Stimulated activated CD8-positive, alpha-beta memory T cell treated with anti-CD3 and anti-CD28 coated beads, Interleukin-4, amount 100 ng/mL, for 1 hour (primary cell): ENCODE measurements at places on chromosomes 1 and 21.
A peak's percentile ranks its signal among the peaks of the same experiment; 100 is the strongest.

DNA sequence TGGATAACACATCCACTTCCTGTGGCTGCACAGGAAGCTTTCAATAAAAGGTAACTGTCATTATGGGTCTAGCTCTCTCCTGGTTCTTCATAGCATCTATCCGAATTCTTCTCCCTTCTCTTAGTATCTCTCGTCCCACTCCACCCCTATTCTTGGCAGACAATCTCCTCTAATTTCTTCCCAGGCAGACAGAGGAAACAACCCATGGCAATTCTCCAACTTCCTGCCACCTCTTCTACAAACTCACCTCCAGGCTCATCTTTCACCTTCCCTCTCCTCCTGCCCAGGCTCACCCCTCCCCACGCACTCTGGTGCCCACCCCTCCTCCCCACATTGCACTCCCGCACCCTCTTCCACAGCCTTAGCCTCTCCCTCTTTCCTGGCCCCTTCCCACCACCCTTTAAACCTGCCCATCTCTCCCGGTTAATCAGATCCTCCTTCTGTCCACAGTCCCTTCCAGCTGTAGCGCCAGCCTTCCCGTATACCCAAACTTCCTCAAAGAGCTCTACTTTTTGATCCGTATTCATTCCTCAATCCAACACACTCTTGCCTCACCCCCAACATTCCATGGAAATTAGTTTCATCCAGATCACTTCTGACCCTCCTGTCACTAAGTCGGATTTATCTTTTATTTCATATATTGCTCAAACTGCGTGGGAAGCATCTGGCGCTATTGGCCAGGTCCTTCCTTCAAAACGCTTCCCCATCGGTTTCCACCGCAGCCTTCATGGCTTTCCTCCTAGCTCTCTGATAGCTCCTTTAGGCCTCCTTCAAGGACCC is 25.9 kb downstream of the SHISA4 start:
- DNase-seq = no peak

DNA sequence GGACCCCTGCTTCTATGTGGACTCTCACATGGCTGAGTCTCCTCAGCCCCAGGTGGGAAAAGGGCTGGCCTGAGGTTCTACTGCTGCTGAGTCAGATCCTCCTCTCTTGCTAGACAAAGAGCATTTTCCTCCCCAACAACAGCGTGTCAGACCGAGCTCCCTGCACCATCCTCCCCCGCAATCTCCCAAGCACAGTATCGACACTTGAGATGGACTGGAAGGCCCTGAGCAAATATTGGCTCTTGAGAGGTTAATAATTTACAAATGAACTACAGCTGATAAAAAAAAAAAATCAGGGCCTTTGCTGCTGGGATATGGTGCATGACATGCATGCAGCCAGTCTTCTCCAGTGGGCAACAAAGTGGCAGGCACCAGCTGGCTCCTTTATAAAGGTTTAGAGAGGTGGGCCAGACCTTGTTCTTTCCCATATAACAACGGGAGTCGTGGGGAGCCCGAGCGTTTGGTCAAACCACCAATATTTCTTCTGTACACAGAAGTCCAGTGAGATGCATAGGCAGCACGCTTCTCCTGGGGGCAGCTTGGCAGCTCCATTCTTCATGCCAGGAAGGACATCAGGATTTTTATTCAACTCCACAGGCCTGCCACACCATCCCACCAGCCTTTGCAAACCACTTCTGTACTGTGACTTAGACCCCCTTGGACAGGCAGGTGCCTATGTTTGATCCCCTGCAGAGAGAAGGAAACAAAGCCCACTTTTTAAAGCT is 55.4 kb upstream of the CAMK1G start:
- DNase-seq = no peak

DNA sequence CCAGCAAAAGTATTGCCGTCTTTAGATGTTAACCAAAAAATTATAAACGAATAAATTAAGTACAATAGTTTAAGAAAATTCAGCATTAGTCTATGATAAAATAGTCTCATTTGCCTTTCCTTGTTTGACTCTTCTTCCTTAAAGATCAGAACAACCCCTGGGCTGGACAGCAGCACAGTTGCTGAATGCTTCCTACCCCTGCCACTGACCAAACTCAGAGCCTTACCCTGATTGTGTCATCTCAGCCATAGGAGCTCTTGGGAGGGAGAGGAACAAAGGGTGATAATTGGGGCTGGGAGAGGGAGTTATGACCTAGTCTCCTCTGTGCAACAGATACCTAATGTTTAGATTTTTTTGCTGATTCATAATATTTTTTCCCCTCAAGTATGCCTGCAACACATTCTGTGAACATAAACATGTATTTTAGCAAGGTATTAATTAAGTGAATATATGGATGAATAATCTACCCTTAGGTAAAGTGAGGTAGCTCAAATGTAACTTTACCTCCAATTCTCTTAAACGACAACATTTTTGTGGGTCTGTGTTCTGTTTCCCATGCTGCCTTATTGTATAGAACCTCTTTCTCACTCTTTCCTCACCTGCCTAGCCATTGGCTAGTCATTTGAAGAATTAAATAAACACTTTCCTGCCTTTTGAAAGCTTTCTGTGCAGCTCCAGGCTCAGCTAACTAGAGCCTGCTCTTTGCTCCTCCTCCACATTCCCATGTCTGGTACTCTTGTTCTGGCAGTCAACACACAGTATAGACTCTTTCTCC is 46.1 kb downstream of the FGGY start:
- DNase-seq = no peak

DNA sequence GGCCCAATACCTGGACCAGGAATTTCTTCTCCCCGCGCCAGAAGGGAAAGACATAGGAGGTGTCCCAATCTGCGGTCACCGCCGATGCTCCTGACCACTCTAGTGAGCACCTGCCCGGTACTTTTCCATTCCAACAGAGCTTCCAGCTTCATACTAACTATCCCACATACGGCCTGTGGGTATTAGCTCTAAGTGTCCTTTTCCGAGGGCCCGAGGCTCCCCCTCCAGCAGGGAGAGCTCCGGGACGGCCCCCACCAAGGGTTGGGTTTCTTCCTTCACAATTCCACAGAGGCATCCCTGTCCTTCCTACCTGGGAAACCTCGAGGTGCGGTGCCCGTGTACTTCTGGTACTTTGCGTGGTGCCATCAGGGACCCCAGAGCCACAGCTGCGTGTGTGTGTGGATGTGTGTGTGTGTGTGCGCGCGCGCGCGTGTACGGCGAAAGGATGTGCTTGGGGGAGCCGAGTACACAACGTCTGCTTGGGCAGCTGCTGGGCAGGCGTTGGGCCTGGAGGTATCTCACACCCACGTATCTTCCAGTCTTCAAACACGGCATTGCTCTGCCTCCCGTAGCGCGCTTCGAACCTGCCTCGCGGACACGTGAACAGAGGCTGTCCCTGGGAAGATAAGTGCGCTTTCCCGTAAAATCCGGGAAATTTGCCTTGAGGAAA is 2.4 kb upstream of the SIM2 start:
- no peak for DNase-seq

DNA sequence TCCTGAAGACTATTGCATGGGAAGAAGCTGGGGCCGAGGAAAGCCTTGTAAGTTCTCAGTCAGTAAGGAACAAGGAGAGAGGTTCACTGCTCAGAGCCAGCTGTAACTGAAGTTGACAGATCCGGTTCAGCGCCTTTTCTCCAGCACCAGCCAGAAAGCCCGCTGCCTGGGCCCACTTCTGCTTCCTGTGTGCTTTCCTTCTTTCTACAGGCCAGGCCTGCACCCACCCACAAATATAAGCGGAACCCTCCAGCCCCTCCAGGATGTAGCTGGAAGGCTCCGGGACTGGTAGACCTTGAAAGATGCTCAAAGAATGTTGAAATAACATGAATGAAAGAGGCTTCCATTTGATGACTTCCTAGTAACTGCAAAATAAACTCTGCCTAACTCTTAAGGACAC is 38.8 kb downstream of the PARP1 start:
- DNase-seq = no peak

DNA sequence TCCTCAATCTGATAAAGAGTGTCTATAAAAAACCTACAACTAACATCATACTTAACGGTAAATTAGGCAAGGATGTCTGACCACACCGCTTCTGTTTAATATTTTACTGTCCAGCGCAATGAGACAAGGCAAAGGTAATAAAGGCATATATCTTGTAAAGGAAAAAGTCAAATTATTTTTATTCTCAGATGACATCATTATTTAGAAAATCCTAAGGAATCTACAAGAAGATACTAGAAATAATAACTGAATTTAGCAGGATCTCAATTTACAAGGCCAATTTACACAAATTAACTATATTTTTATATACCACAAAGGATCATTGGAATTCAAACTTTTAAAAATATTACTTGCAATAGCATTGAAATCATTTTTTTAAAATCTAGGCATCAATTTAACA is 29.4 kb downstream of the GJA4 start:
- DNase-seq = no peak

- DNase-seq = no peak
These were observed 33.4 kb downstream of the OBSCN start for GRCh38 chr1:228241259-228241658.

- DNase-seq = no peak
These were observed 104.4 kb downstream of the GLIS1 start for GRCh38 chr1:53634571-53634979.

DNA sequence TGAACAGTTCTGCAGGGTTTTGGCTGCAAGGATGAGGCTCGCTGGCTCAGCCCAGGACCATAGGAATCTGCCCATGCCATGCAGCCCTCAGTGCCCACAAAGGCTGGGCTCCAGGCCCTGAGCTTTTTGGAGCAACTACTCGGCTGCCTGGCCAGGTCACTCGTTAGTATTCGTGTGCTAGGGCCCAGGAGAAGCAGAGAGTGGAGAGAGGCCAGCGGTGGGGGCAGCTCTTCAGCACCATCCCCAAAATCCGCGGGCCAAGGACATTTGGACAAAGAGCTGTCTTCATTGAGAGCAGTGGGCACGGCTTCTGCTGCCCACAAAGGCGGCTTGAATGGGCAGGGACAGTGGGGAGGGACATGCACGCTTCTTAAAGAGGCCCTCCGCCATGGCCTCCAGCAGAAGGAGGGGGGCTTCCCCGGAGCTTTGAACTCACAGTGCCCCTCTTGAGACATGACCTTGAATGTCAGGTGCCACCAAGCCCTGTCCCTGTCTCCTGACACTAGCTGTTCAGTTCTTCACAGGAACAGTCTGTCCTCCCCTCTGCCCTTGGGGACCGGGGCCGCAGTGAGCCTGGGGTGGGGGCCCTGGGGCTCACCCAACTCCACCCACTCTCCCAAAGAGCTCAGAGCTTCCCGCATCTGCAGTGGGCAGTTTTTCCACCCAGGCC is 106.1 kb upstream of the ARHGEF16 start:
- no peak for DNase-seq

DNA sequence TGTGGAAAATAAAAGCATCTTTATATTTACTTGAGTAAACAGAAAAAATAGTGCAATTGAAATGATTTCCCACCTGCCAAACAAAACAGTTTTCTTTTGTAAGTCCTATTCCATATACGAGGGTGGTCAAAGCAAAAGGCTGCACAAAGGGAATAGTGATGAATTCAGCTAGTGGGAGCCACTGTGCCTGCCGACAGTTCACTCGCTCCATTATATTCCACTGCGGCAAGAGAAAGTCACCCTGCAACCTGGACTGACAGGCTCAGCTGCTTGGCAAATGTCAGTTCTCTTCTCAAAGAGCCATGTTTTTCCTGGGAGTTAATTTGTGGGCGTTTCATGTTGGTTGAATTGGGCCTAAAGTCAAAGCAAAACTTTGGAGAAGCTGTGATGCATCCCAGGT is 145.4 kb downstream of the LMO4 start:
- no peak for DNase-seq

- DNase-seq = no peak
These were observed 22.7 kb downstream of the UTP25 start for GRCh38 chr1:209850342-209850979.

DNA sequence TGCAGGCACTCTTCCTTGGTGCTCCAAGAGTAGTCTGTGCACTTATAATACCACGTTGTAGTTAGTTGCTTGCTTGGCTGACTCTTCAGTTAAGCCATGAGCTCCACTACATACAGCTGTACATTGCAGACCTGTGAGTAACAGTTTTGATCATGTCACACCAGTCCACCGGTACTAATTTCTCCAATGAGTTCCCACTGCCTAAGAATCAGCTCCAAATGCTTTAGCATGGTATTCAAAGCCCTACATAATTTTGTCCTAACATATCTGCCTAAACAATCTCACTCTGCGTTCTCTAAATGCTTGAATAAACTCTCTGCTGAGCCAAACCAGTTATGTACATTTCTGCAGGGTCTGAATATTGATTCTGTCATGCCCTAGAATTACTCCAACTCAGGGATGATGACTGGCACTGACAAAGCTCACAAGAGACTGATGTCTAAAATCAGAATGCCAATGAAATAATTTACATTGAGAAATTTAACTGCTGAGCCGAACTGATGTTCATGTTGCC is 200.7 kb downstream of the LHX8 start:
- DNase-seq = no peak

DNA sequence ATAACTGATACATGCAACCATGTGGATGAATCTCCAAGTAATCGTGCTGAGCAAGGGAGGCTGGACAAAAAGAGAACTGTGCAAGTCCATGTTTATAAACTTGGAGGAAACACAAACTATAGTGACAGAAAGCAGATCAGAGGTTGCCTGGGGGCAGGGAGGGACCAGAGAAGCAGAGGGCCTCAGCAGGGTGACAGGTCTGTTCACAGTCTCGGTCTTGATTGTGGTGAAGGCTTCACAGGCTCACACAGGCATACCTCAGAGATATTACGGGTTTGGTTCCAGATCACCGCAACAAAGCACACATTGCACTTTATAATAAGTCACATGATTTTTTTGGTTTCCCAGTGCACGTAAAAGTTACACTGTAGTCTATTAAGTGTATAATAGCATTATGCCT is 28.5 kb downstream of the ACOT7 start:
- no peak for DNase-seq

GRCh38 chr1:76176000-76176399 is 101.5 kb downstream of the ST6GALNAC3 start:
- DNase-seq = no peak

- peak; percentile 66 for DNase-seq
These were observed 1.1 kb upstream of the JUN start for GRCh38 chr1:58784758-58785441.

GRCh38 chr21:29075706-29076466 is 2.4 kb upstream of the CCT8 start:
- DNase-seq = no peak

- DNase-seq = no peak
These were observed 50.8 kb downstream of the RHBG start for GRCh38 chr1:156419854-156420204.

DNA sequence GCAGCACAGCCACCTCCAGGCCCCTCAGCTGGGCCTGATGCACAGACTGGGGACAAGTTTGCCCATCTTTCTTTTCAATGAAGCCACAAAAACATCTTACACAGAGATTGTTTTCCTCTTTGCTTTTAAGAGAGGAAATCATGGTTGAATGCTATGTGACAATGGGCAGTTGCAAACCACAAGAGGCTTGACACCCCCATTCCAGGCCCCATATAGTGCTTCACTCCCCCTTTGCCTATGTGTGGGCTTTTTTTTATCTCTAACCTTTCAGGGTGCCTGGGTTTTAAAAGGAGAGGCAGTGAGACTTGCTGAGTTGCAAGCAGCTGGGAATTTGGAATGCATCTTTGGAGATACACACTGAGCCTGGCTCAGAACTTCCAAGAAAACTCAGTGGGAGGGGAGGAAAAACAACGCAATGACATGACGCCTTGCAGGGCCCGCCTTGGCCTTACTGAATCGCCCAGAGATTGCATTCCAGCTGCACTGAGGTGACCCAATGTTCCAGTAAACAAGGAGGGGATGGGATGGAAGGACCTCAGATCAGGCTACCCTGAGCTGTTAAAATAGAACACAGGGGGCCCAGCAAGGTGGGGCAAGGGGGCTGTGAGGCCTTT is 145.2 kb upstream of the ZNF648 start:
- DNase-seq = no peak

- DNase-seq = peak; percentile 64
These were observed 13.2 kb upstream of the EPS8L3 start for GRCh38 chr1:109776911-109777310.
